GM04503 (cell line): ENCODE measurements at places on chromosomes 1 and 21.
A peak's percentile ranks its signal among the peaks of the same experiment; 100 is the strongest.

GRCh38 chr1:54566438-54567141 is 18.6 kb downstream of the ACOT11 start:
- no peak for DNase-seq

DNA sequence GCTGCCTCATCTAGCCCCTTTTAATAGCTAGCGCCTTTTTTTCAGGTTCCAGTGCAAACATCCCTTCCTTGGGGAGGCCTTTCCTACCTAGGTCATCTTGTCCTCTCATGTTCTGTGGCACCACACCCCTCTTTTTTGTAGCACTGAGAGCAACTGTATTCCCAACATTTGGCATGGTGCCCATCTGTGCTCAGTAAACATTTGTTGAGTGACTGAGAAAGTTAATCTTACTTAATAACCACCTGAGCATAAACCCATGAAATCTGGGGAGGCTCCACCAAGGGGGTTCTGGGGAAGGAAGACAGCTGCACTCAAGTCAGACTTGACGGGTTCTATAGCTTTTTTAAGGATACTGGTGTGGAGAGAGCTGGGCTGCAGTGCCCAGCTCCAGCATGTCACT is 90.0 kb downstream of the NOS1AP start:
- DNase-seq = no peak

- no peak for DNase-seq
Observed at GRCh38 chr21:42570841-42571387, 57.3 kb downstream of the SLC37A1 start.

GRCh38 chr1:23585321-23586022 is 26.2 kb upstream of the ID3 start:
- peak; percentile 99 for DNase-seq

DNA sequence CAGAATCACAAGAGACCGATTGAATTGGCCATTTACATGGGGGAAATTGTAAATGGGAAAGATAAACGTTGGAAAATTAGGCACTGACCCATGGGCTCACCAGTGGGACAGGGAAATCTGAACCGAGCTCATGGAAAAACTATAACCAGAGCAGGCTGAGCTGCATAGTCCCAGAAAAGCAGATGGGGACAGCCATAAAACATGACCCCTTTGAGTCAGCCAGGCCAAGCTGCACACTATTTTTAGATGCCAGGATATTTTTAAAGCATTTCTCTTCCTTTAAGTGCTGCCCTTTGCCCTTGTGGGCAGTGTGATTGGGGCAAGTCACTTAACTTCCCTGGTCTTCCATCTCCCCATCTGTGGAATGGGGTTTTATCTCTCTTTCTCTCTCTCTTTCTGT is 184.1 kb downstream of the FOXD2 start:
- no peak for DNase-seq

DNA sequence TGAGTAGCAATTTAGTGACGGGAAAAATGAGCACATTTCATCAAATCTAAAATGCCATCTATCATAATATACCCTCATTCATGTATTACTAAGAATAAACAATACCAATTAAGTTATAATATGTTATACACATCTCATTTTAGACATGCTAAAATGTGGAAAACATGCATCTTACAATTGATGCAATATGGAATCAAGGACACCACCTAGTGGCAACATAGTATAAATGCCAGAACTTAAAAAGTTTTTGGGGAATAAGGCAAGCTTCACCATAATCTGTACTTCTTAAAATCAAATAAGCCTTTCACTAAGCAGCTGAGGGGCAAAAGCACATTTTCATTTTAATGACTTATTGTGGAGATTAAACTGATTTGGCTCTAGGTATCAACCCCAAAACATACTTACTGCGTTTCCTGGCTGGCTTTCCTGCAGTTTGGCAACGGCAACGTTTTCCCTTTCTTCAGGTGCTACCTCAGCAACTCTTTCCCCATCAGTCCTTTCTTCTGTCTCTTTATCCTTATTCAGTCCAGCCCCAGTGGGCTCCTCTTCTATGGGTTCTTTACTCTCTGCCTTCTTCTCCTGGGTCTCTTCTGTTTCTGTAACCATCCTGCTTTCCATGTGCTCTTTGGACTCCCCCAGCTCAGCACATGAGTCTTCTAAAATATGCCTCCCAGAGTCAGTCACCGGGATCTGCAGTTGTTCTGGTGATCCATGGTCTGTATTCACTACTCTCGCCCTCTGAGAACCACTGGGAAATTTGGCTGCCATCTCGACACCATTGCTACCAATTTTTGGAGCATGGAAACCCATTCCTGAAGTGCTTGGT is 11.4 kb downstream of the SDE2 start:
- no peak for DNase-seq

GRCh38 chr1:54287176-54287650 is 87.2 kb downstream of the MRPL37 start:
- no peak for DNase-seq

- DNase-seq = no peak
Observed at GRCh38 chr1:84836145-84836544, 56.9 kb downstream of the LPAR3 start.

GRCh38 chr1:30964706-30965105 is 56.1 kb upstream of the SDC3 start:
- DNase-seq = no peak

DNA sequence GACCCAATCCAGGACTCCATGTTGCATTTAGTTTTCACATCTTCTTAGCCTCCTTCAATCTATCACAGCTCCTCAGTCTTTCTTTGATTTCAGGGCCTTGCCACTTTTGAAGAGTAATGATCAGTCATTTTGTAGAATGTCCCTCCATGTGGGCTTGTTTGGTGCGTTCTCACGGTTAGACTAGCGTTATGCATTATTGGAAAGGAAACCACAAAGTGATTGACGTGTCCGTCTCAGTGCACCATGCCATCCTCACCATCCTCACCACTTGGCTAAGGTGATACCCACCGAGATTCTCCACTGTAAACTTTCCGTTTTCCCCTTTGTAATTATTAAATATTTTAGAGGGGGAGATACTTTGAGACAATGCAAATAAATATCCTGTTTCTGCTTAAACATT is 59.6 kb upstream of the OLIG2 start:
- DNase-seq = no peak

- no peak for DNase-seq
Observed at GRCh38 chr1:231719485-231720183, 93.0 kb downstream of the DISC1 start.

- DNase-seq = no peak
Observed at GRCh38 chr1:218090459-218090858, 194.6 kb upstream of the RRP15 start.

DNA sequence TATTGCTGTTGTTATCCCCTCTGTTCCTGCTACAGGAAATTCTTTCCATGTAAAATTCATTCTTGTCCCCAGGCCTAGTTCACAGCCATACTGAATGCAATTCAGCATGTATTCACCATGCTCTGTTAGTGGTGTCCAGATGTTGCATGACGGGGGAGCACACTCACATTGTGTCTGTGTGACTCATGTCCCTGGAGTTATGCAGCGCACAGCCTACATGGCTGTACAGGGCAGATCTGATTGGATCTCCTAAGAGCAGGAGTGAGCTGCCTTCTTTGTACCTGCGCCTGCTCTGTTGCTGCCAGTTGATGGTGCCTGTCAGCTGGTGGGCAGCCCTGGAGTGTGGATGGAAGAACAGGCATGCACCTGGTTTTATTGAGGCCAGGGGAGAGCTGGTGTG is 17.6 kb downstream of the HTR6 start:
- DNase-seq = peak; percentile 73

DNA sequence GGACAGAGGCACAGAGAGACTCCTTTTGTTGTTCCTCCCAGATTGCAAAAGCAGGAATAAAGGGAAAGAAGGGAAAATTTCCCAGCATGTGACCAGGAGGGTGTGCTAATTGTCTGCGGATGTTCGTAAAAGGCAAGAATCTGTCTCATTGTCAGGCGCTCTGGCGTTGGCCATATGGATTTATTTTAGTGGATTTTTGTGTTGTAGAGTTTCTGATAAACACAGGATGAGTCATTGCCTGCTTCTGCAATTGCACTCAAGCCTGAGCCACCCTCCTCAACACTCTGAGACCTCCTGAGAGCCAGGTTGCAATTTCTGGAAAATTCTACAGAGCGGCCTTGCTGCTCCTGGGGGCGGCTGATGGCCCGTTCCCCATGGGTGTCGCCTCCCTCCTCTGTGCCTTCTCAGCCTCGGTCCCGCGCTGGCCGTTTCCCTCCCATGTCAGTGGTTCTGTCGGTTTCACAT is 227.7 kb downstream of the KAZN start:
- DNase-seq = peak; percentile 83

- DNase-seq = no peak
Observed at GRCh38 chr1:33122483-33123178, 41.7 kb downstream of the AZIN2 start.

GRCh38 chr1:55531644-55532043 is 316.5 kb upstream of the USP24 start:
- no peak for DNase-seq

- DNase-seq = no peak
Observed at GRCh38 chr1:246683521-246683920, 40.7 kb upstream of the SCCPDH start.

- no peak for DNase-seq
Observed at GRCh38 chr1:24849672-24850295, 80.3 kb downstream of the RUNX3 start.

DNA sequence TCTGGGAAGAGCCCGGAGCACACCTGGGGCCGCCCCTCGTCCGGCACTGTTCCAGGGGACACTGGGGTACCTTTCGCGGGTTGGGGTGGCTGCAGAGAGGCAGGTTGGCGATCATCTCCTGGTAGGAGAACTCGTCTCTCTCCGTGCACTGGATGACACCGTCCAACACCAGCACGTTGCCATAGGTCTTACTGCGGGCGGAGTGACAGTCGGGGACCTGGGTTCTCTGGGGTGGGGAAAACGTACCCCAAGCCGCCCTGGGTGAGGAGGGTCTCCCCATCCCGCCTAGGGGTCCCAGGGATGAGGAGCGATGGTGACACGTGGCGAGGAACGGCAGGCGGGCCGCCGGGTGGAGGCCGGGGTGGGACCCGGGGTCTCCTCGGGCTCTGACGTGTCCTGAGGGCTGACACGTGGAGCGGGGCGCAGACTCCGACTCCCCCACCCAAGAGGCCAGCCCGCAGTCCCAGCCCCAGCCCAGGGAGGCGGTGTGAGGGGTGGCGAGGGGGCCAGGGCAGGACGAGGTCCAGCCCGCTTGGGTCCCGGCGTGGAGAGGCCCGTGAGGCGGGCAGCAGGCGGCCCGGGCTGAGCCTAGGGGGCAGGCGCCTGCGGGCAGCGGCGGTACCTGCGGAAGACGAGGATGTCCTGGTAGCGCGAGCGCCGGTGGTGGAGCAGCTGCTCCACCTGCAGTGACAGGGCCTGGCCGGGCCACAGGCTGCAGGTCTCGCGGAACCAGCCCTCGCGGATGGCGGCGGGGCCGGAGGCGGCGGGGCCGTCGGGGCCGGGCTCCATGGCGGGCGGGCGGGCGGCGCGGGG is 457 bp downstream of the SRM start:
- DNase-seq = no peak

- peak; percentile 50 for DNase-seq
Observed at GRCh38 chr1:13781907-13782633, 82.1 kb downstream of the PRDM2 start.

DNA sequence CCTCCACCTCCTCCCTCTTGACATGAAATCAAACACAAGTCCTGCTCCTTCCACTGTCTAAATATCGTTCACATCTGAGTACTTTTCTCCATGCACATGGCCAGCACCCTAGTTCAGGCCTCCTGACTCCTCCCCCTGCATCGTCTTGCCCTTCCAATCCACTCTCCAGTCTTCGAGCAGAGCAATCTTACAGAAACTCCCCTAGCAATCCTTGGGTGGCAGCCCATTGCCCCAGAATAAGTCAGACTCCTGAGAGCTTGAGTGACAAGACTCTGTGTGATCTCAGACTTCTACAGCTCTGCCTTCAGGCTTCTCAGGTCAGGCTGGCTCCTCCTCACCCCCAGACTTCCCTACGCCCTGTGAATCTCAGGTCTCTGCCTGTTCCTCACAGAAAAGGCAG is 5.5 kb downstream of the SH2D2A start:
- no peak for DNase-seq

GRCh38 chr1:33802268-33802667 is 61.6 kb upstream of the HMGB4 start:
- no peak for DNase-seq

DNA sequence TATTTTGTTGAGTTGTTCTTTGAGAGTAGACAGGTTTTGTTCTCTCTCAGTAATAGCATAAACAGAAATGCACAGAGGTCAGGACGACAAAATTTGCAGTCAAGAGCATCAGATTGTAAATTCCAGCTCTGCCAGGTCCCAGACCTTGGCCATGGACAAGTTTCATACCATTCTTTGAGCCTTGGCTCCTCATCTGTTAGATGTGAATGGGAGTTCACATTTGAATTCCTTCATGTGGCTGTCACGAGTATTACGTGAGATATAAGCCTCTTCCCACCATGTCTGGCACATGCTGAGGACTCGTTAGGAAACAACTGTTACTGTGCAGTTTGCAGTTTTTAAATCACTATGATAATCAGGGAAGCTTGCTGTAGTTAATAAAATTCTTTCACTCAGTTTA is 93.2 kb upstream of the KCTD3 start:
- peak; percentile 52 for DNase-seq

DNA sequence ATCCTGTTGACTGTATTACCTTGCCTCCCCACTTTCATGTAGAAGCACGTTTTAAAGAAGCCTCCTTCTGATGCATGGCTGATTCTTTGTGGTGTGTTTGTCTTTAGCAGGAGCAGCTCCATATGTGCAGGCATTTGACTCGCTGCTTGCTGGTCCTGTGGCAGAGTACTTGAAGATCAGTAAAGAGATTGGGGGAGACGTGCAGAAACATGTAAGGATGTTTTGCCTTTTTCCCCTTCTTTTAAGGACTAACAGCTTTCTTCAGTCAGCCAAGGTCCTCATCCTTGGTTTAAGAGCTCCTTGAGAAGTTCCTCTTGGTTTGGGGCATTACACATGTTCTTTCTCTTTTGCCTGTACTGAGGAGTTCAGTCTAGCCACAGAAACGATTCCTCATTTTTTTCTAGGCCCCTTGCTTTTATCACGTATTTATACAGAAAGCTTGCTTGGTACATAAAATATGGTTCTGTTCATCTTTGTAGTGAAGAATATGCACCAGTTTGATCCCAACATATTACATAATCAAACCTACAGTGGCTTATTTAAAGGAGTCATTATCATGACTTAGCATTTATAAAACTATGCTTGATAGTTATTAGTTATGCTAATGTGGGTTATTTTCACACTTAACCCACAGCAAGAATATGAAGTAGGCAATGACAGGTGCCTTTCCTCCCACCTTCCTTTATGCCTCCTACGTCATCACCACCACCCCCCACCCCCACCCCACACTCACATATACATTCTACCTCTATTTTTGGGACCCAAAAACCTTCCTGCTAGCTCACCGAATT is 19.6 kb downstream of the CAP1 start:
- DNase-seq = no peak

GRCh38 chr1:178871551-178872320 is 859 bp upstream of the ANGPTL1 start:
- DNase-seq = no peak

DNA sequence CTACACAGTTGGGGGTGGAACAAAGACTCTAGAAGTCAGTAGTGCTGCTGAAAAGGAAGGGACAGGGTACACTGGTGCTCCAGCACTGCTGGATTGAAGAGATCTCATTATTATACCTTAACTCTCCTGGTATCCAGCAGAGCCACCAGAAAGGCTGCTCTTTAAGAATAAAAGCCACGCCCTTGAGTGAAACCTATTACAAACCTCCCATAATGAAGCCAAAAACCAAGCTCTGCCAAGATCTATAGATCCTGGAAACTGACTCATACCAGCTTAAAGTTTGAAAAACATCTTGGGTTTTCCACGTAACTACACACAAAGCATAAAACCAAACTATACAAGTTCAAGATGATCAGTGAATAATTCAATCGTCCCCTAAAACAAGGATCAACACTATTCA is 38.0 kb downstream of the ADSS2 start:
- DNase-seq = no peak
